AG20443 (cell line): ENCODE measurements at places on chromosomes 16 and 17.

DNA sequence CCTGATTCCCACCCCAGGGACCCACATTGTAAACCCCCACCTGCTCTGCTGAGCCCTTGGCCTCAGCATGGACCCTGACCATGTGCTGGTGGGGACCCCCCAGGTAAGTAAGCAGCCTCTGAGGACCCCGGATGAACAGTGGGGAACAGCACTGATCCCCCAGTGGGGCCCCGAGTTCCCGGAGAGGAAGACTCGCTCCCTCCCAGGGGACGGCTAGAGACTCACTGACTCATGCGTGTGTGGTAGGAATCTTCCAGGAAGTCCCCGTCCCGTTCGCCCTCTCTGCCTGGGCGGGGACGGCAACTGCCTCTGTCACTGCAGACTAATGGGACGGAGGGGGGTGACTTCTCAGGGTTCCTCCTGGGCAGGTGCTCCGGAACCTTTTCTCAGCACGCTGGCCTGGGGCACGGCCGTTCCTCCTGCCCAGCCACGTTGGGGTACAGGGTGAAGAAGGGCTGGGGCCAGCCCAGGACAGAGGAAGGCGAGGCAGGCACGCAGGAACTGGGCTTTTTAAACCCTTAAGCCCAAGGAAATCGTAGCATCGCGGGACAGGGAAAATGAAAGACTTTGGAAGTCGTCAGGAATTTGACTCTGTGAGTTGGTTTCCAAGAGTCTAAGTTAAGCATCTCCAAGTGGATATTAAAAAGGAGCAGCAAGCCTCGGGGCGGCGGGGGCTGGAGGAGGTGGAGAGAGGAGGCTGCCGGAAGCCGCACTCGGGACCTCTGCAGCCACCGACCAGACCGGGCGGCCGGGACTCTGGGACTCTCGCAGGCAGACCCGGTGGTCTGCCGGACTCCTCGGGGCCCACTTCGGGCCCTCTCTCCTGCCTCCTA, 178.7 kb downstream of the SEC14L1 start:
- peak; percentile 85 for DNase-seq

- DNase-seq, result no peak
These were observed 17.6 kb downstream of the CPPED1 start for GRCh38 chr16:12786081-12786480.

DNA sequence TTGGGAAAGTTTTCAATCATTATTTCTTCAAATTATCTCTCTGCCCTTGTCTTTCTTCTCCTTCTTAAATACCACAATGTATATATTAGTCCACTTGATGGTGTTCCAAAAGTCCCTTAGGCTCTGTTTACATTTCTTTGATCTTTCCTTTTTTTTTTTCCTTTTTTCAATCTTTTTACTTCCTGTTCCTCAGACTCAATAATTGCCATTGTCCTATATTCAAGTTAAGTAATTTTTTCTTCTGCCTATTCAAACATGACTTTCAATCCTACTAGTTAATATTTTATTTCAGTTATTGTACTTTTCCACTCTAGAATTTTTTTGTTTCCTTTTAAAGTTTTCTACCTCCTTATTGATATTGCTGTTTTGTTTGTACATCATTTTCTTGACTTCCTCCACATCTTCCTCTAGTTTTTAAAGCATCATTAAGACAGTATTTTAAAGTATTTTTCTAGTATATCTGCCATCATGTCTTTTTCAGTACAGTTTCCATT, 15.8 kb upstream of the UQCRC2 start:
- no peak for DNase-seq

GRCh38 chr17:57086069-57086930, 1.3 kb downstream of the AKAP1 start:
- peak; percentile 30 for DNase-seq

DNA sequence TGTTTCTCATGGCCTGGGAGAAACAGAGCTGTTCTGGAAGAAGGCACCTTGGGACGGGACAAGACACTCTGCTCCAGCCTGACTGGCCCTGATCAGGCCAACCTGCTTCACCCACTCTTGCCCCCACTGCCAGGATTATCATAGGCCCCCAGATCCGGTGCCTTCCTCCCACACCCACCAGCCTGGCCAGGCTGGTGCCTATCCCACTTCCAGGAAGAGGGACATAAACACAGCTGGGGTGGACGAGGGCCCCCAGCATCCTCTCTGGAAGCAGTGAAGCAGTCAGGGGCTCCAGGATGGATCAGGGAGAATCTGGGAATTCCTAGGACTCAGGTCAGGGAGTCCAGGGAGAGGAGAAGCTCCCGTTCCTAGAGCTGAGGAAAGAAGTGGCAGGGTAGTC, 16.9 kb upstream of the ITGA3 start:
- no peak for DNase-seq

DNA sequence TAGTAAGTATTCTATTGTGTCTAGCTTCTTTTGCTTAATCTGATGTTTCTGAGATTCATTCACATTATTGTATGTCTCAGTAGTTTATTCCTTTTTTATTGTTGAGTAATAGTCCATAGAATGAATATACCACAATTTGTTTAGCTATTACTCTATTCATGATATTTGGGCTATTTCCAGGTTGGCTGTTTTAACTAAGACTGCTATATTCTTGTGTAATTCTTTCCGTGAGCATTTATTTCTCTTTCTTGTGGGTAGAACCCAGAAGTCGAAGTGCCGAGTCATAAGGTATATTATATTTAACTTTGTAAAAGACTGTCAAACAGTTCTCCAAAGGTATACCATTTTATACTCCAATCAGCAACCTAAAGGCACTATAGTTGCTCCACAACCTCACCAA, 160.8 kb downstream of the ANKFN1 start:
- no peak for DNase-seq

GRCh38 chr16:28317040-28317880, 24.9 kb downstream of the SBK1 start:
- DNase-seq, result peak; percentile 83

DNA sequence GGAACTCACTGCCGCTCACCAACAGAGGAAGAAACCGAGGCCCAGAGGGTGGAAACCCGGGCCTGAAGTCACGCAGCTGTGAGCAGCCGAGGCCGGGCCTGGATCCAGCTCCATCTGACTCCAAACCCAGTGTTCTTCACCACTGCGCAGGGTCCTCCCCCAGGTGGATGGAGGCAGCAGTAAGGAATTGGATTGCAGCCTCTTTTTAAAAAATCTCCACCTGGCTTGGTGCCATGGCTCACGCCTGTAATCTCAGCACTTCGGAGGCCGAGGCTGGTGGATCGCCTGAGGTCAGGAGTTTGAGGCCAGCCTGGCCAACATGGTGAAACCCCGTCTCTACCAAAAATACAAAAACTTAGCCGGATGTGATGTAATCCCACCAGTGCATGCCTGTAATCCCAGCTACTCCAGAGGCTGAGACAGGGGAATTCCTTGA, 177.2 kb downstream of the FOXL1 start:
- no peak for DNase-seq

DNA sequence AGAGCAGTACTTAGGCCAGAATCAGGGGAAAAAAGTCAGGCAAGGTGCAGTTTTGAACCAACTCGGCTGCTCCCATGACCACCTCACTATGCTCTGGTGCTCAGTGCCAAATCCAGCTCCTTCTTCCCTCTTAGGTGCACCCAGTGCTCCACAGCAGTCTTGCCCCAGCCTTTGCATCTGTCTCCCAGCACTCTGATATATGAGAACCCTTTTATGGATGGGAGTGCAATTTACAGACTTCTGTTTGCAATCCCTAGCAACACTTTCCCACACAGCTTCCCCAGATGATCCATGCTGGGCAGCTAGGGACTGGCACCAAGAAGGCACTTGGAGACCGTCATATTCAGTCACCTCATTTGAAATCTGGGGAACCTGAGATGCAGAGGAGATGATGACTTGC, 267.9 kb upstream of the CCL2 start:
- DNase-seq, result no peak
